ENCODE measurements at places on chromosomes 4 and X.

DNA sequence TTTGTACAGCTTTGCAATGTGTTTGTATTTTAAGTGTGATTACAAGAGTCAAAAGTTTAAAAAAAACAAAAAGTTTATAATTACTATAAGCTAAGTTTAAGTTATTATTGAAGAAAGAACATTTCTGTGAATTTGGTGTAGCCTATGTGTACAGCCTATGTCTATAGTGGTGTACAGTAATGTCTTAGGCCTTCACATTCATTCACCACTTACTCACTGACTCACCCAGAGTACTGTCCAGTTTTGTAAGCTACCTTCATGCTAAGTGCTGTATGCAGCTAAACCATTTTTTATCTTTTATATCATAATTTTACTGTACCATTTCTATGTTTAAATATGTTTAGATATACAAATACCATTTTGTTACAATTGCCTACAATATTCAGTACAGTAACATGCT is 182.3 kb downstream of the RPA4 start:
- DNase-seq: no peak

DNA sequence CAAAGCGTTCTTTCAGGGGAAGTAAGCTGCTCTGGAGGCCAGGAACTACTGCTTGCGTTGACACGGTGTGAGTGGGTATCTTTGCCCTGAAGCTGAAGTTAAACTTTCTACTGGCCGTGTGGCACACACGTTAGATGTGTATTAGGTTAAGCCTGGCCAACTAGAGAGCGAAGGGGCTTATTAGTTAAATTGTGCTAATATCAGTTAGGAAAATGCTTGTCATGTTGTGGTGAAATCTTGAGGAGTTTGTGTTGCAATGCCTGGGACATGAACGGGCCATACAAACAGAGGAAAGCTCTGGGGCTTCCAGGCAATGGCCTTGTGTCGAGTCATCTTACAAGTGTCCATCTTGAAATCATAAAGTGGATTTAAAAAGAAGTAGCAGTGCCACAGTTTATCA is 62.6 kb downstream of the NSUN7 start:
- DNase-seq: no peak

DNA sequence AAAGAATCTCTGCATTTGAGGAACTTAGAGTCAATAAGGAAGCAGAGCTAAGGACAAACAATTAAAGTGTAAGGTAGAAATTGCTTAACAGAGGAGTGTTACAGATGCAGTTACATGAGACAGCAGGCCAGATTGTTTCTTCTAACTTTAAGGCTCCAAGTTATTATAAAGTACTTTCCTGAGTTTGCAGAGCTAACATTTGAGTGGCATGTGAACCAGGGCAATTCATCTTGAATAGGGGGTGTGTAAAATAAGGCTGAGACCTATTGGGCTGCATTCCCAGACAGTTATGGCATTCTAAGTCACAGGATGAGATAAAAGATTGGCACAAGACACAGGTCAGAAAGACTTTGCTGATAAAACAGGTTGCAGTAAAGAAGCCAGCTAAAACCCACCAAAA is 7.6 kb upstream of the LNX1 start:
- no peak for DNase-seq

DNA sequence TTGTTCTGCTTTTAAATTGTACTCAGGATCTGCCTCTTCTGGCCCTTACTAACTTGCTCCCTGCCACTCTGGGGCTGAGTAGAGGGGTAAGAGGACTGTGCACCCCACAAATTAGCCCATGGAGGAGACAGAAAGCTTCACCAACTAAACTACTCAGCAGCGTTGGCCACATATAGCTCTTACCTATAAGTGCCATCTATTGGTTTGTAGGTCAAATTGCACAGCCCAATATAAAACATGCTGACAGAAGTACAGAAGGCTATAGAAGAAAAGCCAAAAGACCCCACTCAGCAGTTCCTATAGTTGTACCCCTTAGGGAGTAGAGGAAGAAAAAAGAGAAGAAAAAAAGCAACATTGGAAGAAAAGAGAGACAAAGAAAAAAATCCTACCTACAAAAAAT is 341.2 kb upstream of the FMR1 start:
- DNase-seq: no peak

DNA sequence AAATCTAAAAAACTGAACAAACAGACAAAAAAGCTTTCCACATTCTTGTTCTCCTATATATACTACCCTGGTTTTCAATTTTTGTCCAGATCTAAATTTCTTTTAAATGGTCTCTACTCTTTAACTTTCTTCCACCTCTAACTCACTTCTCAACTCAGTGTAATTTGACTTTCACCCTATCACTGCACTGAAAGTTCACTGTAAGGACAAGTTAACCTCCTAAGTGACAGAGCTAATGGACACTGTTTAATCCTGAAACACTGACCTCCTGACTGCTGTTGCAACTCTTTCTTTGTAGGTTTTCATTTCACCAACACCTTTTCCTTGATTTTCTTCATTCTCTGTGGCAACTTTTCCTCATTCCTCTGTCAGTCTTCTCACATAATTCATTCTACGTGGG is 50.0 kb downstream of the ATOH1 start:
- no peak for DNase-seq

DNA sequence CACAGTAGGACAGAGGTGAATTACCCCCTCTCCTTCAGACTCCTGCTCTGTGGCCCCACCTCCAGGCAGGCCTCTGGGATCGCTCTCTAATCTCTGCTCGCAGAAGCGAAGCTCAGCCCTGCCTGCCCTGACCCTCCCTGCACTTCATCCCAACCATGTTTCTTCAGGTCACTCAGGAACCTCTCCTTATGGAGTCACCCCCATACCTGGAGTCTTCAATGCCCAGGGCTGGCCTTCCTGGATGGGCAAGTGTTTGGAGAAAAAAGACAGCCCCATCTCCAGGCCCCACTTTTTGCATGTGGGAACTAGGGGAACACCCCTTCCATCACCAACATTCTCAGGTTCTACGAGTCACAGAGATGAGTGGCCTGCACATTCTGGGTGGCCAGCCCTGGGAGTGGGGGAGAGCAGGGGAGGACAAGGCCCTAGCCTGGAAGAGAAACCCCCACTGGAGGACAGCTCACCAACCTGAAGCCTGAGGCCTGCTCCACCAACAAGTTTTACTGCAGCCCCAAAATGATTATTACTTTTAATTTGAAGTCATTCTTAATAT is 90.8 kb downstream of the PPP2R2C start:
- DNase-seq: no peak

Measured in fibroblast of the conjunctiva (primary cell).